Activated T-cell treated with anti-CD3 and anti-CD28 coated beads for 4 hours (primary cell): ENCODE measurements at places on chromosomes 3 and 15.

DNA sequence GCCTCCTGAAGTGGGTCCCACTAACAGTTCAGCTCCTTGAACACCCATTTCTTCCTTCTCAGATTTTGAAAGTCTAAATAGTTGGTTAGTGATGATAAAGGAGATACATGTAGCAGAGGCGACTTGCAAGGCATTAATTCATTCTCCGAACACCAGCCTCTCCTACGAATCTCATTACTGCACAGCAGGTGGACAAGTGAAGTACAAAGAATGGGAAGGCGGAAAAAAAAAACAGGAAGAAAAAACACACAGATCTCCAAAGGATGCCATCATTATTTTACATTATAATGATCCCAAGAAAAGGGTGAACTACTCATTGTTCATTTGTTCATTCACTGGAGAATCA is 276.5 kb downstream of the MAGI1 start:
- no peak for DNase-seq

- no peak for DNase-seq
Observed at GRCh38 chr3:69494185-69494584, 108.3 kb upstream of the FRMD4B start.

DNA sequence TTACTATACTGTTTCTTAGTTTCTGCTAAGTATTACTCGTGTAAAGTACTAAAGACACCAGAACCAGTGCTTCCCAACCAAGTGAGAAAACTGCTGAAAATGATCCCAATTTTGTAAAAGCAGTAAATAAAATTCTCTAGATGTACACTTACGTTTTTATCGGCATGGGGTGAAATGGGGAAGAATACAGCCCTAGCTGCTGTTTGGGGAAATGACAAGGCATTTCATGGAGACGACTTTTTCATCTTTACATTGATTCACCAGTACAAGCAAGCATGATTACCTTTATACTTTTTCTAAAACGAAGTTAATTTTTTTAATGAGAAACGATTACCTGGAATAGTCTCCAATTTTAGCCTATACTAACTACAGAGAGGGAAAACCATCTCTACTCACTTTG is 1.4 kb downstream of the PSMD6 start:
- no peak for DNase-seq

GRCh38 chr3:132822266-132822665 is 100.1 kb upstream of the NPHP3 start:
- DNase-seq = no peak

DNA sequence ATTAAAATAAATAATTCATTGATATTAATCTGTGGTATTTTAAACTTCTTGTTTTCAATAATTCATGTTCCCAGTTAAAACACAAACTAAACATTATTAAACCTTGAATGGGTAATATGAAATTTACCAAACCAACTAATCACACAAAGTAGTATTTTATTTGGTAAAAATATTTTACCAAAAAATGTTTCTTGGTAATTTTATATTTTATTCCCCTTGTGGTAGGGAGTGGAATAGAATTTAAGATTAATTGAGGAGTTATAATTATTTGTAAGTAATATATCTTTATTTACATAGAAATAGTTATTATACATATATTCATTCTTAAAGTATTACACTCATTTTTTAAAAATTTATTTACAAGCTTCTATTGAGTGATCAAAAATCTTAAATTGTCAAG is 1350.9 kb downstream of the OTOL1 start:
- DNase-seq = no peak

GRCh38 chr3:111333642-111334041 is 208.4 kb upstream of the CD96 start:
- no peak for DNase-seq

- no peak for DNase-seq
Observed at GRCh38 chr3:3992312-3992874, 193.2 kb downstream of the LRRN1 start.

DNA sequence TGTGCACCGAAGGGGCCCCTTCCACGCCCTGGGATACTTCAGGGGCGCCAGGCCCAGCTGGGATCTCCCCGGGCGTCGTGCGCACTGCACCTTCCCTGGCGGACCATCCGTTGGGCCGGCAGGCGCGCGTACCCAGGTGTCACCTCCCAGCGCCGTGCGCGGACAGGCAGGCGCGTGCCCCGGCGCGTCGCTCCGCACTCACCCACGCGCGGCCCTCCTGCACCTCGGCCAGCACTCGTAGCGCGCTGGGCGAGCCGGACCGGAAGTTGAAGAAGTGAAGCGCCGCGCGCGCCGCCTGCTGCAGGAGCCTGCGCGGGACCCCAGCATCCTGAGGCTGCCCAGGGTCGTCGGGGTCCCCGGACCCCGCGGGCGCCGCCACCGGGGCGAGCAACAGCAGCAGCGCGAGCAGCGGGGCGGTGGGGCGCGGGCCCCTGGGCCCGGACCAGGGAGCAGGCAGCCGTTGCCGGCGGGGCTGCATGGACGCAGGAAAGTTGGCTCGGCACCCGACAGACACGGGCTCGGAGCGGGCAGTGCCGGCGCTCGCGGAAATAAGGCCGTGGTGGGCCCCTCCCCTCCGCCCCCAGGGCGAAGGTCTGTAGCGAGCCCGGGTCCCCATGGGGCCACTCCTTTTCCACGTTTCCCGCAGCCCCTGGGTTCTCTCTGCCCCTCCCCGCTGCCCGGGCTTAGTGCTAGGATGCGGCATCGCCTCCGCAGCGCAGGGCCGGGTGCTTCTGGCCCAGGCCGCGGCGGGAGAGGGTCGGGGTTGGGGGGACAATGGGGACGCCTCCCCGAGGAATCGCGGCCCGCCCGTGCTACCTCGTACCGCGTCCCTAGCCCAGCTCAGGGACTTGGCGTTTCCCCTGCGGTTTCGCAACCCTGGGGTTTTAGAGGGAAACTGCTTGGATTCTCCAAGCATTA is at the start of gene RARRES1:
Gene RARRES1 (minus strand): TSS at position 520 of the 918 bp plus-strand sequence. CDS start 42 bp downstream, at position 478.
- DNase-seq = no peak

DNA sequence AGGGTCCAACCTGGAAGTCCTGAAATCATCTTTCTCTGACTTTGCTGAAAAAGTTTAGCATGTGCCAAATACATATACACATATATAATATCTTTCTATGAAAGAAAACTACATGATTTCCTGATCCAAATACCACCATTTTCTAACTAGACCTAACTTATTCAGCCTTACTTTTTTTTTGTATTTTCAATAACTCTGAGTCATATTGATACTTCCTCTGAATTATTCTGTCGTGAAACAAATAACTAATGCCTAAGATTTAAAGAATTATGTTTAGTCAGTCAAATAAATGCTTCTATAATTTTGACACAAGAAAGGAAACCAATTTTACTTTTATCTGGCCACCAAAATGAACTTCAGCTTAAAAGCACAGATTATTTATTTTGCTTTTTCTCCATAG is 760.2 kb upstream of the GBE1 start:
- DNase-seq = no peak

DNA sequence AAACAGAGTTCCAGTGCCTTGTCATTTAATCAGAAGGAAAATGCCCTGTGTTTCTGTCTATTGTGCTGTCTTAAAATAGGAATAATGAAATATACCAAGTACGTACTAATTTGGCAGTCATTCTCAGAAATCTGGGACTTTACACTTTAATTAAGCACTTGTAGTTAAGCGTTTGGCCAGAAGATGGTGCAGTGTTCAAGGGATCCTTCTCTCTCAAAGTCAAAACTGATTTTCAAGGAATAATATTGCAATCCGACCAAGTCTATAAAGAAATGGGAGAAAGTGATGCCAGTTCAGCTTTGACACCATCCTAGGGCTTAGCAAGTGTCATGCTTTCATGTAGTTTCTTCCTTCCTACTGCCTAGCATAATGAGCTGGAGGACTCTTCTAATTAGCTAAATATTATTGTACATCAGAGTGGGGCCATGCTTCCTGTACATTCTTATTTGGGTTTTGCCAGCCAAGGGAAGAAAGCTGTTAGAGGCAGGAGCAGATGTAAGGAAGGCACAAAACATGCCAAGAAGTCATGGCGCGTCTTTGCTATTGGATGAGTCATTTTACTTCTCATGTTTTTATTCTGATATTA is 64.8 kb downstream of the SAMMSON start:
- DNase-seq = no peak

GRCh38 chr3:177035676-177036075 is 161.6 kb downstream of the TBL1XR1 start:
- DNase-seq = no peak

GRCh38 chr3:134801204-134801958 is 6.3 kb downstream of the EPHB1 start:
- no peak for DNase-seq

GRCh38 chr3:90032980-90033641 is 925.7 kb downstream of the EPHA3 start:
- DNase-seq = no peak

GRCh38 chr15:42171122-42171521 is 14.7 kb upstream of the PLA2G4F start:
- no peak for DNase-seq

GRCh38 chr3:44984335-44984734 is 8.3 kb downstream of the EXOSC7 start:
- no peak for DNase-seq

GRCh38 chr15:93495799-93496637 is 407.0 kb upstream of the RGMA start:
- no peak for DNase-seq

DNA sequence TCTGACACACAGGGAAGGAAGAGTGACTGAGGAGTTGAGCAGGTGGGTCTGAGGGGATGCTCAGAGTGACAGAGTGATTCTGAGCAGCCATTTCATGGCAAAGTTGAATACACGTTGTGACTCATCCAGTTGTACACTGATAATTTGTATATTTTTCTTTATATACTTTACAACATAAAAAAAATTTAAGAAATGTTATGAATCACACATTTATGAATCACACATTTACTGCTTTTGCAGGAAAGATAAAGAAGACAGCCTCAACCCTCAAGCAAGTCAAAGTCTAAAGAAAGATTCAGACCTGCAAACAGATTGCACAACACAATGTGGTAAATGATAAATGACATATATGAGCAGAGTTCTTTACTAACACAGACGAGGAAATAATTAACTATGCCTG is 21.0 kb upstream of the CHMP2B start:
- no peak for DNase-seq

DNA sequence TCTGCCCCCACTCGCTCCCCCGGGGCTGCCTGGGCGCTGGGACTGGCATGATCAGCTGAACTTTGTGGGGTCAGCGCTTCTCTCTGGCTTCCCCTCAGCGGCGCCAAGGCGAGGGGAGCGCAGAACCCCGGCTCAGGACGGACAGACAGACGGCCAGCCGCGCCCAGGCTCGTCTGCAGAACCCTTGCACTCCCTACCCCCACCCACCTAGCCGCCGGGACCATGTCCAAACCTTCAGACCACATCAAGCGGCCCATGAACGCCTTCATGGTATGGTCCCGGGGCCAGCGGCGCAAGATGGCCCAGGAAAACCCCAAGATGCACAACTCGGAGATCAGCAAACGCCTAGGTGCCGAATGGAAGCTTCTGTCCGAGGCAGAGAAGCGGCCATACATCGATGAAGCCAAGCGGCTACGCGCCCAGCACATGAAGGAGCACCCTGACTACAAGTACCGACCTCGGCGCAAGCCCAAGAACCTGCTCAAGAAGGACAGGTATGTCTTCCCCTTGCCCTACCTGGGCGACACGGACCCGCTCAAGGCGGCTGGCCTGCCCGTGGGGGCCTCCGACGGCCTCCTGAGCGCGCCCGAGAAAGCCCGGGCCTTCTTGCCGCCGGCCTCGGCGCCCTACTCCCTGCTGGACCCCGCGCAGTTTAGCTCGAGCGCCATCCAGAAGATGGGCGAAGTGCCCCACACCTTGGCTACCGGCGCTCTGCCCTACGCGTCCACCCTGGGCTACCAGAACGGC is 621 bp downstream of the SOX14 start:
- no peak for DNase-seq

- DNase-seq = no peak
Observed at GRCh38 chr3:48466386-48467109, 20.0 kb downstream of the ATRIP start.

DNA sequence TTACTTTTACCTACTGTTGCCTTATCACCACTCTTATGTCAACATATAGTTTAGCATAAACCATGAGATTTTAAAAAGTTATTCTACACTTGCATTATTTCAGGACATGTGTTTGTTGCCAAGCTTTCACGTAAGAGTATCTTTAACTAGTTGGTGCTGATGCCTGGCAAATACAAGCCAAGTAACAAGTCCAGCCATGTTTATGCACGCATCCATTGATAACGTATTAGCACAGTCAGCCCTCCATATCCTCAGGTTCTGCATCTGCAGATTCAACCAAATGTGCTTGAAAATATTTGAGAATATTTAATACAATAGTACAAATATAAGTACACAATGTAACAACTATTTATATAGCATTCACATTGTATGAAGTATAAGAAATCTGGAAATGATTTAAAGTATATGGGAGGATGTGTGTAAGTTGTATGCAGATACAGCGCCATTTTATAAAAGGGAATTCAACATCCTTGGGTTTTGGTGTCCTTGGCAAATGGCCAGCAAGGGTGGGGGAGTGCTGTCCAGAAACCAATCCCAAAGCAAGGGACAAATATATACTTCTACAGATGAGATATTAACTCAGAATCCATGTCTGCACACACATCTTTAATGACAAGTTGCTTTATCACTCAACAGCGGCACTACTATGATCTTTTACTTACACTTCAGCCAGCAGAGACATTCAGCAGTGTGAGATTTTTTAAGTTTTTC is 8.7 kb upstream of the SETD5 start:
- DNase-seq = no peak

DNA sequence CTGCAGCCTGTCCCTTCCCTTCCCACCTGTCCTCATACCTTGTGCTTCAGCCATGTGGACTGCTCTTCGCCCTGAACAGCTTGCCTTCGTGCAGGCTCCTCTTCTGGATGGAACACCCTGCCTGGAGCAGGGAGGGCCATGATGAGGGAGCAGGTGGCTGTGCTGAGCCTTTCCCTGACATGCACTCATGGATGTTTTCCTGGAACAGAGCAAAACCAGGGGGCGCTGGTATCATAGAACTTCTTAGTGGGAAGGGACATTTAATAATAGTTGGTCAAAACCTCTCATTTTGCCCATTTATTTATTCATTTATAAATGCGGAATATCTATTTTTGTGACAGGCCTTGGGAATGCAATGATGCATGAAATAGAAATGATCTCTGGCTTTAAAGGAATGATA is 149.3 kb downstream of the CACNA1D start:
- no peak for DNase-seq

DNA sequence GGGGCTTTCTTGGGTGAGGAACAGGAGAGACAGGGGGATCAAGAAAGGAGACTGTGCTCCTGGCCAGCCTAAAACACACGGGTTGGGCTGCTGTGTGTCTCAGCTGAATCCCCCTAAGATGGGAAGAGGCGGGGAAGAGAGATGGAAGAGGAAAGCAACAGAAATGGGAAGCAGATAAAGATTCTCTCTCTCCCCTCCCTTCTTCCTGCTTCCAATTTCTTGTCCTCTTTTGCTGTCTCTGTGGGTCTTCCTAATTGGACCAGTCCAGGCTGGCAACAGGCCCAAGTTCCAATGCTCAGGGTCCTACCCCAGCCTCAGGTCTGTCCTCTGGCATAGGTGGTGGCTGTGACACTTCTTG is 7.1 kb downstream of the ISLR2 start:
- DNase-seq = no peak

DNA sequence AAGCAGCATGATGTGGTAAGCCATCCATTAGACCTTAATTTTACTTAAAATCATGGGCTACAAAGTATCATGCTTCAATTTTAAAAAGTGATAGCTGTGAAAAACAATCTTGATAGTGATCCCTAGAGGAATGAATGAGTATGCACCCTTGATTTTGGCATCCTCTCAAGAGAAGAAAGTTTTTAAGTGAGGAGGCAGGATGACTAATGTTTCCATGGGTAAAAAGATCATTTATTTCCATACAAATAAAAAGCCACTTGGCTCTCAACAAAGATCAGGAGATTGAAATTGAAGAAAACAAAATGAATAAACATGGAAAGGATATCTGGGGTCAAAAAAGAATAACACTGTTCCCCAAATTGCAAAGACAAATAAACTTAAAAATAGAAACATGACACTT is 305.4 kb downstream of the MEX3B start:
- DNase-seq = no peak
